ENCODE measurements at places on chromosomes 16 and 17.

DNA sequence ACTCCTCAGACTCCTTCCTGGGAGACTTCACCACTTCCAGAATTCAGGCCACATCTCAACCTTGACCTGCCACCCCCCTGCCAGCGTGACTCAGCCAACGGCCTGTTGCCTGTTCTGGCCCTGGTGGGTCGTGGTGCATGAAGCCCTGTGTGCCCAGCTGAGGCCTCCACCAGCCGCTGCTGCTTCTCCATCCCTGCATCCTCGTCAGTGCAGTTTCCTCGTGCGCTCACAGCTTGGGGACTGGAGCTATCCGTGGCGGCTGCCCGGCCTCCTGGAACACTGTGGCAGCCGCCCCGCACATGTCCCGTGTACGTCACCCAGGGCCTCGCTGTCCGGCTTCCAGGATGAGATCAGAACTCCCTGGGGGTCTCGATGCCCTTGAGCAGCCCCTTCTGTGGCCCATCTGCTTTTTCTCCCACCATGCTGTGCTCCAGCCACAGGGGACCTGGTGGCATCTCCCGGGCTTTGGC lies 8.0 kb upstream of the TEDC2 start:
- DNase-seq = no peak

DNA sequence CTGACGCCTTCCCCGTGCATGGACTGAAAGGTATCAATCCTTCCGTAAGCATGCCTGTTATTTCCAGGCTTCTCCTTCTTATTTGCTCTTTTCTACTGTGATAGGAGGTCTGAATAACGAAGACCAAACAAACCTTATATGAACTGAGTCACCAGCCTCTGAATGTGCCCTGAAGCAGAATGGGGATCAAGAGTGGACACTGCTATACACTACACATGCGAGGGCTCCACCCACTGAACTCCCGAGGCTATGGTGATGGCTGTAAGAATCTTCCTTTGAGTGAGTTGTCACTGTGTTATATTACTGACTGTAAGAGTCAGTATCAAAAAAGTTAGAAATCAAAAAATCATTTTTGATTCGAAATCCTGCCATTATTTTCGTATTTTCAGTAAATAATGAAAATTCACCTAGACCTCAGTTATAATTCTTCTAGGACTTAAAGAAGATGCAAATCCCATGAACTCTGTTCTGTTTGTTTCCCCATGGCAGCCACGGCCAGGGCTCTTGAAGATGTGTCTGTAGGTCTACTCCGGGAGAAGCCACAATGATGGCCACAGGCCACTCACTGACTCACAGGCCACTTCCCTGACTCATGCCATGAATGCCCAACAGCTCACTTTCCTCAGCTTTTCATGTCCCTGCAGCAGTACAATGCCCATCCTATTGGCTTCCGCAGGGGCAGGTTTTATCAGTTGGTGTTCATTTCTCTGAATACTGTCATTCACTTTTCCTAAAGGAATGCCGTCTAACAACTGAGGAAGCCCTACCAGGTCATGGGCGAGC lies 54.7 kb downstream of the ZZEF1 start:
- no peak for DNase-seq

- no peak for DNase-seq
Measured at GRCh38 chr16:27686926-27687325, 137.0 kb downstream of the KATNIP start.

GRCh38 chr16:48811478-48811877 lies 201.5 kb upstream of the N4BP1 start:
- no peak for DNase-seq

DNA sequence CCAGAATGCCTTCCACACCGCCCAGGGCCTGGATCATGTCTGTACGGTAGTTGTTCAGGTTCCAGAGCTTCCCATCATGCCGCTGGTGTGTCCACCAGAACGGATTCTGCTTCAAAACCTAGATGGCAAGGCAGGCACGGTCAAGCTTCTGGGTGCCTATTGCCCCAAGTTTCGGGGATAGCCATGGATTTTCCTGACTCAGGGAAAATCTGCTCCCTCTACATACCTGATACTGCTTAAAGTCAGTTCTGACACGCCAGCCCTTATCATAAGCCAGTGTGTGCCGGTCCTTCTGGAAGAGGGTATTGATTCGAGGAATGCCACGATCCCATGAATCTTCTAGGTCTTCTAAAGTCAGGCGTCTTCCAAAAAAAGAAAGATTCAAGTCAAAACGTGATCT lies 11.4 kb upstream of the RILP start:
- no peak for DNase-seq

DNA sequence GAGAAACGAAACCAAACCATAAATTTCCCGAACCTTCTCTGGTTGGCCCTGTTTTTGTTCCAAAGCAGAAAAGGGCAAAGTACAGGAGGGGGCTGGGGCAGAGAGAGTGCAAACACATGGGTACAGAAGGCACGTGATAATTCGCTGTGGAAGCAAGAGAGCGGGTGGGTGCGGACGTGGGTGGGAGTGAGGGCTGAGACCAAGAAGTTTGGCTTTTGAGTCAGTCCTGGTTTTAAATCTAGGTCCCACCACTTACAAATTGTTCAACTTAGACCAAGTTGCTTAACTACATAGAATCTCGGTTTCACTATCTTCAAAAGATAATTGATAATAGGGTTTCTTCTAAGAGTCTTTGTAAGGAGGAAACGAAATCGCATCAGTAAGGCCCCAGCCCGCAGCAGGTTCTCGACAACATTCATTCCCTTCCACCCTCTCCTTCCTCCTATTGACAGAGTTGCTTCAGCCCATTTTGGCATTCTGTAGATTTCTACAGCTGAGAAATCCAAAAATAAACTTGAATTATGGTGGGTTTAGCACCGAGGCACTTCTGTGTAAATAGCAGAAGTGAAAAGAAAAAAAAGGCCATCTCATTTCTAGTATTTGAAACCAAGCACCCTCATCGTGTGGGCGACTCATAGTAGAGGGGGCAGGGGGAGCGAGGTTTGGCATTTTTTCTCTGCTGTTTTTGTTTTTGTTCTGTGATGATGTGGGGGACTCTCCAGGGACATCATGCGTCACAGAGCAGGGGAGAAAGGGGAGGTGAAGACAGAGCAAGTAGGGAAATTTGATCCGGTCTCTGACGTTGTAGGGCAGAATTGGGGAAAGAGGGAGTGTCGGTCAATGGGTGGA lies 33.6 kb upstream of the CCR7 start:
- DNase-seq = peak; percentile 78

- DNase-seq = no peak
Measured at GRCh38 chr17:29929006-29929532, 959 bp downstream of the SSH2 start.

DNA sequence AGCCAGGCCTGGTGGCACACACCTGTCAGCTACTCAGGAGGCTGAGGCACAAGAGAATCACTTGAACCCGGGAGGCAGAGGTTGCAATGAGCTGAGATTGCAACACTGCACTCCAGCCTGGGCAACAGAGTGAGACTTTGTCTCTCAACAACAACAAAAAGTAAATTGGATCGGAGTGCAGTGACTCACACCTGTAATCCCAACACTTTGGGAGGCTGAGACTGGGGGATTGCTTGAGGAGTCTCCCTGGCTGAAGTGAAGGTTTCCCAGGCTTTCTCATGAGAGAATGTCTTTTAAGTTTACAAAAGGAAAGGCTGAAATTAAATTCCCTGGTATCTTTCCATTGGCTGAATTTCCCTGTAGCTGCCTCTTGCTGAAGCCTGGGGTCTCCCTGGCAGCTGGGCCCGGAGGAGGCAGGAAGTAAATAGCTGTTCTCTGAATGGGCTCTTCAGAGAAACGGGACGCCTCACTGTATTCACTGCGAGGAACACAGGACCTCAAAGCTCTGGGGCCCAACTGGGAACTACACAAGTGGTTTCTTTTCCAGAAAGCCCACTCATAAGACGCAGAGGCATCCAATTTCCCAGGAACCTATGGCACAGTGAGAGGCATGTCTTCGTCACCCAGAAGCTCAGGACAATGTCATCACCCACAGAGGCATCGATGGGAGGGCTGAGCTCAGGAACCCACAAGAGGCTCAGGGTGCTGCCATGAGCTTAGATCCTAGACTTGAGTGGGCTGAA lies 77.4 kb upstream of the SMURF2 start:
- no peak for DNase-seq
